ACHN (cell line): ENCODE measurements at places on chromosomes 5 and 9.

GRCh38 chr9:120904978-120905301 lies 21.7 kb downstream of the TRAF1 start:
- DNase-seq: no peak

DNA sequence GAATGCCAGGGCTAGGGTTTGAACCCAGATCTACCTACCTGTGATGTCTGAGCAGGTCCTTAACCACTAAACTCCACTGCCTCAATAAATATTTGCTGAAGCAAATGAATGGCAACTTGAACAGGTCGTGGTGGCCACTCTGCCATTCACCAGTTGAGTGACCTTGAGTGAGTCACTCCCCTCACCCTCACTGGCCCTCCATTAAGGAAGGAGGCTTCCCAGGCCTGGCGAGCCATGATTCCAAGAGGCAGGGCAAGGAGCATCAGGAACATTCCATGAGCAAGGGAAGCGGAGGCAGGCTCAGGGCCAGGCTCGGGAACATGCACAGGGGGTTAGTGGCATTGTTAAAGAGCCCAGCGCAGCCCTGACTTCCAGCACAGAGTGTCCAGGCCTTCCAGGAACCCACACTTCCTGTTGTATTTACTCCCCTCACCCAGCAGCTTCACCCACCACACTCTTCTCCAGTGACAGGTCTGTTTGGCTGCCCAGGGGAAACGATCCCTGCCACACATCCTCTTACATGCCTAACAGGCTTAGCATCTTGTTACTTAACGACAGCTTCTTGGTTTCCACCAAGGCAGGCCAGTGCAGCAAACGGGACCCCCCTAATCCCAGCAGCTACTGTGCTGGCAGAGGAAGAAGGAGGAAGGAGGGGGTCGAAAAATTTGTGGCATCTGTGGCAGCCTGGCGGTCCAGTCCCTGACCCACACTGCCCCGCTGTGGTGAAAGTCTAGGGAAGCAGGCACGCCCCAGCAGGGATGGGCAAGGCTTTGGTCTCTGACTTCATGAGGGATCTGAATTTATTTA lies 43.7 kb upstream of the TTC1 start:
- peak; percentile 42 for DNase-seq

DNA sequence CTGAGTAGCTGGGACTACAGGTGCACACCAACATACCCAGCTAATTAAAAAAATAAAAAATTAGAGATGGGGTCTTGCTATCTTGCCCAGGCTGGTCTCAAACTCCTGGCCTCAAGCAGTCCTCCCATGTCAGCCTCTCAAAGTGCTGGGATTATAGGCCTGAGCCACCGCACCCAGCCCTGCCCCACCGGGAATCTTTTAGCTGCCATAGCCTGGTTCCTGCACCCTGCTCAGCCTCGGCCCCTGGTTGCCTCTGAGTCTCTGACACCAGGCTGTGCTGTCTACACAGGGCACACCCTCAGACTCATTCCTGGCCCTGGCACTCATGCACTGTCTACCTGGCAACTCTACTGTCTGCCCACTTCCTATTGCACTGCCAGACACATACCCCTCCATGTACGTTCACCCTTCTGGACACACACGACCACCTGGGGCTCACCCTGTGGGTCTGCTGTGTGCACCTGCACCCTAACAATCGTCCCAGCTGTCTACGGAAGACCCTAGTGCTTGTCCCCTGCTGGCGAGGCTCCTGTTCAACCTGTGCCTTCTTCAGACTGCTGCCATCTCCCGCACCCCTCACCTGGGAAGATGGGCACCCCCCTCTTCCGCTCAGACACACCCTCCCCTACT lies 1.4 kb downstream of the PROP1 start:
- no peak for DNase-seq

- peak; percentile 85 for DNase-seq
These were observed 191.4 kb downstream of the TMEM167A start for GRCh38 chr5:82885627-82886389.

GRCh38 chr9:79046401-79046800 lies 525.4 kb upstream of the TLE4 start:
- DNase-seq: no peak

DNA sequence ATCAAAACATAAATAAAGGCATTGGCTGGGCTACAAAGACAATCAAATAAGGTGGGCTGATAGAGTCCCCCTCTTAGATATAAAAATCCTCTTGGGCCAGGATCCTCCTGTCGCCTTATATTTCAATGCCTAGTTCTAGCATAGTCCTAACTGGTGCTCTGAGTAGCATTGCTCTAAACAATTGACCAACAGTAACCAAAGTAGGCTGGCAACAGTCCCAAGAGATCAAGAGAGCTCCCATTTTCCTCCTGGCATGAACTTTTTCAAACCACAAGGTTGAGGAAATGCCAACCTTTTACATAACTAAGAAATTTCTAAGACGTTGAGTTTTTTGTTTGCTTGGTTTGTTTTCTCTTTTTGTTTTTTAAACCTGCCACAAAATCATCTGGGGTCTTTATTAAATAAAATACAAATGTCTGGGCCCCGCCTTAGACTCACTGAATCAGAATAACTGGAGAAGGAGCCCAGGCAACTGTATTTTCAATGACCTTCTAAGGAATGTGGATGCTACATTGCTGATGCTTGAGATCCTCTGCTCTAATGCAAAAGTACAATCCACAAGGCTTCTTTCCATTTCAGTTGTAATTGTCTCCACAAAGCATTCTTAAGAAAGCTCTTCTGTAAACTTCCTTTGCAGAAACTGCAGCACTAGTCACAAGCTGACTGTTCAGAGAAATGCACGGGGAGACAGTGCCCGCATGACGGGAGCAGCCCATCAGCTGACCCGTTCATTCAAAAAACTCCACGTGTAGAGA lies 2.9 kb downstream of the SLC45A2 start:
- no peak for DNase-seq

DNA sequence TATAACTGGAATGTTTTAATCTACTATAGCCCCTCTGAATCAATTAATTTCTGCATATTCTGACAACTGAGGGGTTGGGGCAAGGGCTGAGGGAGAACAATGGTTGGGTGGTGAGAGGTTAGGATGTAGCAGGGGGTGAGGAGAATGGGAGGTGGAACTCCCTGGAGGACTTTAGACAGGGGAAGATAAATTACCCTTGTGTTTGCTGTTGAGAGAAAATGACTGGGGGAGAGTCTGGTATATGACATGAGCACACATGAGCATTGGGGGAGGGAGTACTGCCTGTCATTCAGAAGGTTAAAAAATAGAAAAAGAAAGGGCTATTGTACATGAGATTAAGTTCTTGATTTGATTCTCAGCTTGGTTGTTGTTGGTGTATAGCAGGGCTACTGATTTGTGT lies 37.2 kb upstream of the PAPPA start:
- no peak for DNase-seq
